ENCODE measurements at places on chromosomes 1 and 21.
A peak's percentile ranks its signal among the peaks of the same experiment; 100 is the strongest.

GRCh38 chr1:225467193-225468020 is 39.6 kb upstream of the LBR start:
- no peak for DNase-seq

DNA sequence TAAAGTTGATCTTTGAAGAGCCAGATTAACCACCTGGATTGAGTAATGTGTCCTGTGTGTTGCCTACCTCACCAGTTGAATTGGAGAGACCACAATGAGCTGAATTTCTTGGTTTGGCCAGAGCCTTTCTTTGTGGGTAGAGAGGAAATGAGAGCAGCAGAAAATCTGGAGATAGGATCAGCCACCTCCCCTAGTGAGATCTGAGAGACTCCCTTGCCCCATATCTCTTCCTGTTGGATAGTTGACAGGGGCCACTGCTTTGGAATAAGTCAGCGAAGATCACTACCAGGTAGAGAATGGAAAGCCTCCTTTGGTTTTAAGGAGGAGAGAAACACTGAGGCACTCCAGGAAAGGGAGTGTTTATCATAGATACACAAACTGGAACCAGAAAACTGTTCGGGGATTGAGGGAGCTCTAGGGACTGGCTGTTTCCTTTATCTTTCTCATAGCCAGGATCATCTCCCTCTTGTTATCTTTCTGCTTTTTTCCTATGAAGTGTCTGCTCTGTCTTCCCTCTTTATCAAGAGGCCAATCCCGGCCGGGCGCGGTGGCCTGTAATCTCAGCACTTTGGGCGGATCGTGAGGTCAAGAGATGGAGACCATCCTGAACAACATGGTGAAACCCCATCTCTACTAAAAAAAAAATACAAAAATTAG is 21.3 kb upstream of the ZNF326 start:
- no peak for DNase-seq

DNA sequence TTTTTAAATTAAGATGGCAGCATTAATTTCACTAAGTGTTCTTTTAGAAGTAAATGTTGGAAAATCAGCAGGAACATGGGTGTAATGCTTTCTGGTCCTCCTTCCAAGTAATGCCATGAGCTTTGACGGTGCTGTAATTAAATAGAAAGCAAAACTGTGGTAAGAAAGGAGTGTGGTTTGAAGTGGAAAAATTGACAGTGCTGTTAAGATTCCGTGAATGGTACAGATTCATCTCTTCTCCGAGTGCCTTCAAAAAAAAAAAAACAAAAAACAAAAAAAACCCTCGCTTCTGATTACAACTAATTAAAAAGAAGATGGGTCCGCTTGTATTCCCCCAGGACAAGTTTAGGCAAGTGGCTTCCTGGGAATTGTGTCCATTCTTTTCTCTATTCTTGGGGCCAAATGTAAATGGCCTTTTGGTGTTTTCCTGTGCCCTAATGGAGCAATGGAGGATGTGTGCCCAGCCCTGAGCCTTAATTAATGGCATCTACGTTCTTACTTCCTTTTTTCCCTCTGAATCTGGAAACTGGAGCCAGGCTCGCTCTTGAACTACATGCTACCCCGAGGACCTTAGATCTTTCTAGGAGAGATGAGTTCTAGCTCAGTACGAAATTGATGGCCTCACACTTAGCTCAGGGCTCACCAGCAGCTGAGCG is 5.1 kb downstream of the LMO4 start:
- no peak for DNase-seq

- DNase-seq: no peak
These were observed 36.3 kb downstream of the PDPN start for GRCh38 chr1:13619909-13620308.

GRCh38 chr1:185459141-185459540 is 142.1 kb upstream of the IVNS1ABP start:
- no peak for DNase-seq

- no peak for DNase-seq
These were observed 8.4 kb downstream of the ANKRD45 start for GRCh38 chr1:173661271-173661670.

DNA sequence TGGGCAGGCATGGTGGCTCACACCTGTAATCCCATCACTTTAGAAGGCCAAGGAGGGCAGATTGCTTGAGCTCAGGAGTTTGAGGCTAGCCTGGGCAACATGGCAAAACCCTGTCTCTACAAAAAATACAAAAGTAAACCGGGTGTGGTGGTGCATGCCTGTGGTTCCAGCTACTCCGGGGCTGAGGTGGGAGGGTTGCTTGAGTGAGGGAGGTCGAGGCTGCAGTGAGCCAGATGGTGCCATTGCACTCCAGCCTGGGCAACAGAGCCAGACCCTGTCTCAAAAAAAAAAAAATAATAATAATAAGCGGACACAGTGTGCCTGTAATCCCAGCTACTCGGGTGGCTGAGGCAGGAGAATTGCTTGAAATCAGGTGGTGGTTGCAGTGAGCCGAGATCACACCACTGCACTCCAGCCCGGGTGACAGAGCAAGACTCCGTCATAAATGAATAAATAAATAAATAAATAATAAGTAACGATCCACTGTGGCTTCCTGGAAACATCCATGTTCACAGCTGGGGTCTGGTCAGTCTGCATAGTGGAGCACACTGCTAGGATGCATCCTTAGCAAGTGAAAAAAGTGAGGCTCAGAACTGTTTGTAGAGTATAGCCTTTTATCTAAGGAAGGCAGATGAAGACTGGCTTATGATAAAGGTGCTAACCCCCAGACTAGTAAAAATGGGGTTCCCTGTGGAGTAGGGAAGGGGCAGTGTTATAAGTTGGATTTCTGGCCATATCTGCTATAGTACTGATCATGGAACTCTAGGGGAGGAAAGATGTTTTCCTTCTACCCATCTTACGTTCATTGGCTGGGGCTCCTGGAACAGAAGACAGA is 15.7 kb downstream of the PKNOX1 start:
- no peak for DNase-seq

GRCh38 chr1:1004780-1005697 is 5.1 kb upstream of the HES4 start:
- DNase-seq: no peak

DNA sequence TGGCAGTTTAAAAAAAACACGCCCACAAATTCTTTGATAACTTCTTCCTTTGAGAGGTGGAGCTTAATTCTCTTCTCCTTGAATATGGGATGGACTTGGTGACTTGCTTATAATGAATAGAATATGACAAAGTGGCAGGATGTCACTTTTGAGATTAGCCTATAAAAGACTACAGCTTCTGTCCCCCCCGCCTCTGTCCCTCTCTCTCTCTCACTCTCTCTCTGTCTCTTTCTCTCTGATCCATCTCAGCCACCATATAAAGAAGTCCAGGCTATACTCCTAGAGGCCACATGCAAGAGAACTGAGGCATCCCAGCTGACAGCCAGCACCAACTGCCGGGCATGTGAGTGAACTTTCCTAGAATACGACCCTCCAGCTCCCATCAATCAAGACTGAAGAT is 7.7 kb upstream of the DMBX1 start:
- DNase-seq: no peak

DNA sequence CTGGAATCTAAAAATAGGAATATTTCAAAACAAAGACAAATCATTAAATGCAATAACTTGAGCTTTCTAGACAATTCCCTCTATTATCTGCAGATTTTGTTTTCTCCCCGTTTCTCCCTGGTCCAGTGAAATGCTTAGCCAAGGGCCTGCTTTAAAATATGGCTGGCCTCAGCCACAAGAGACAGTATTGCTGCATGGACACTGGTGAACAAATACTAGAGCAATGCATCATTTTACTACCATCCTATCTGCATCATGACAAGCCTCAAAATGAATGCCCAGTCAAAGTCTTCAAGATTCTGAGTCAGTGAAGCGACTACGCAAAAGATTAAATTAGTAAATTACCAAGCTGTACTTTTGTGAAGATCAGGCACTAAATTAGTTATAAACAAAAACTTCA is 80.5 kb downstream of the ENAH start:
- DNase-seq: no peak

DNA sequence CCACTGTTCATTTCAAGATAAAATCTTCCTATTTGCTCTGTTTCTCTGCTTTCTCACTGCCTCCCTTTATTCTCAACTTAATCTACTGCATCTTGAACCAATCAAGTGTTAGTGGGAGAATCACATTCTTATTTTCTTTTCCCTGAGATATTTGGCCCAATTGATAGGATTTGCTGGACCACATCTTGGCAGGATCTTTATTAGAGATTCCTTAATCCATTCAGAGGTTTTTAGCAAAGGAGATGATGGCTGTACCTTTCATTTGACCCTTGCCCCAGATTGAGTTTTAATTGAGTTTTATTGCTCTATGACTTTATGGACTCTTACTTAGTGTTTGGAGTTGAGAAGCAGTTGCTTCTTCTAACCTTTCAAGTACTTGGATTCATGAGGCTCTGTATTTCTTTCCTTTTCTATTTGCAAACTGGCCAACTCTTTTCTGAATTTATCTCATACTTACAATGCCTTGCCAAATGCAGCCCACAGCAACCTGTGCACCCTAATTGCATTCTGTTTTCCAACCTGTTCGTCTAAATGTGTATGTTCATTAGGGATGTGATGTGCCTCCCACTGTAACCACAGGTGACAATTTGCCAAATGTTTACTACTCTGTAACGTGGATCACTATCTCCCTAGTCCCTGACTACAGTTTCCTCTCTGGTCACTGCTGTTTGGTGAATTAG is 274.8 kb upstream of the KAZN start:
- no peak for DNase-seq

DNA sequence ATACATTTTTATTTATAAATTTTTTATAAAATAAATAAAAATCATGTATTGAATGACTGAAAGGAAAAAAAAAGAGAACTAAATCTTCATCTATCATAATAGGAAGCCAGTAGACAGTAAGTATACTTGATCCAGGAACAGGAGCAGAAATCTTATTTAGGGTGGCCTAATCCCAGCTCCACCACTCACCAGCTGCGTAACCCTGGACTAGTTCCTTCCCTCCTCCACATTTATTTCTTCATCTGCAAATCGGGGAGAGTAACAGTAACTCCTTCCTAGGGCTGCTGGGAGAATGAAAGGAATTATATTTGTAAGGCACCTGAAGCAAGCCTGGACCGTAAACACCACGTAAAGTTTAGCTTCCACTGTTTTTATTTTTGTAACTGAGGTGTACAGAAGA is 17.9 kb downstream of the GLIS1 start:
- DNase-seq: no peak

- peak; percentile 54 for DNase-seq
These were observed 32.0 kb upstream of the TENT5B start for GRCh38 chr1:27044613-27045151.

GRCh38 chr1:17688217-17688810 is 66.8 kb upstream of the ACTL8 start:
- DNase-seq: no peak
